ENCODE measurements at places on chromosomes 11 and 22. TPM values are rescaled to one million over a fixed set of nuclear protein-coding genes. Genes with fewer than 3 reads are reported as not detected.

- DNase-seq = no peak
These were observed 1.4 kb downstream of the LMNTD2 start for GRCh38 chr11:559020-559620.

DNA sequence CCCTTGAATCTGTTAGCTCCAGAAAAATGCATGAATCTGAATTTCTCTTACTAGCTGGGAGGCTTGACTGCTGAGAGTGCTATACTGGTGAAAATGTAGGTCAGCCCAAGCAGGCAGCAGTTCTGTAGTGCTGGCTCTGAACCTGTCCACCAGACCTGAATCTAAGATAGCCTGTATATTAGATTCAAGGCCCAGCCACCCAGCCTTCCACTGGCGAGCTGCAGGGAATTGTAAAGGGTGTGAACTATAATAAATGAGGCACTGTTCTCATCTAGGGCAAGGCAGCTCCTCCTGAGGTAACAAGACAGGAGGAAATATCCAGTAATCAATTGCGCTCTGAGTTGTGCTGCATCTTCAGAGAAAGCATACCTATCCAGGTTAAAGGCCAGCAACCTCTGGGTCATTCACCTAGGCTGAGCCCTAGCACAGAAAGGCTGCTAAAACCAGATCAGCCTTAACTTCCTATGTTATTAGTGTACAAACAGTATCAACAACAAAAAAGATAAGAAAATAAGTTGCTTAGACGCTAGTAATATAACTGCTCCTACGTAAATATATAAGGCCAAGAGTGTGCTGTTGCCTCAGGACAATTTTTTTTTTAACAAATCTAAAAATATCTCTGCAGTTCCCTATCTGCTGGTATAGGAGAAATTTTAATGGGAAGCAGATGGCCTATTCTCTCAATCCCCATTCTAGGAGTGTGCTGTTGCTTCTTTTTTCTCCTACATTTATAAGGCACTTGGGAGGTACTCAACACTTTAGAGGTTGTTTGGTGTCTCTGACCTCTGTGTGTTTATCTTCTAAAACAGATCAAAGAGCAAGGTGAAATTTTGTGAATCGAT lies 63.0 kb downstream of the RELT start:
- DNase-seq = no peak

GRCh38 chr11:128266893-128267292 lies 320.5 kb downstream of the ETS1 start:
- DNase-seq = no peak

The SYT8 gene
- not detected for total RNA-seq

DNA sequence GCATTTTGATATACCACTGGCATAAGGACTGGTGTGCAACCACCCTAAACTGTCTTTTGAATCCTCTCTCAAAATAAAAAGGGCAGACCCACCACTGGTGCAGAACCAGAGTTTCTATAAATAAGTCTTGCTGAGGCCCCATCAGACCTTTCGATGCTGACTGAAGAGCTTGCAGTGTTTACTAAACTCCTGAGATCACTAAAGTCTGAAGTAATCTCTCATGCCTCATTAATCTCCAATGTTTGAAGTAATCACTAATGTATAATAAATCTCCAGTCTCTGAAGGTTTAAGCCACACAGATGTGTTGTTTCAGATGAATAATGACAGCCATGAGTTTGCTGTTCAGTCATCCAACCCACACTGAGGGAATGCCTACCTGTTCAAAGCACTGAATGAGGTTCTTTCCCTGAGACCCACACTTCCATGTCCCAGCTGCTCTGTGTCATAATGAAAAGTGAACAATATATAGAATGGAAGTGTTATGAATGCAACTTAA lies 50.6 kb upstream of the DEUP1 start:
- DNase-seq = no peak

GRCh38 chr11:133385781-133386180 lies 146.5 kb downstream of the OPCML start:
- no peak for DNase-seq

DNA sequence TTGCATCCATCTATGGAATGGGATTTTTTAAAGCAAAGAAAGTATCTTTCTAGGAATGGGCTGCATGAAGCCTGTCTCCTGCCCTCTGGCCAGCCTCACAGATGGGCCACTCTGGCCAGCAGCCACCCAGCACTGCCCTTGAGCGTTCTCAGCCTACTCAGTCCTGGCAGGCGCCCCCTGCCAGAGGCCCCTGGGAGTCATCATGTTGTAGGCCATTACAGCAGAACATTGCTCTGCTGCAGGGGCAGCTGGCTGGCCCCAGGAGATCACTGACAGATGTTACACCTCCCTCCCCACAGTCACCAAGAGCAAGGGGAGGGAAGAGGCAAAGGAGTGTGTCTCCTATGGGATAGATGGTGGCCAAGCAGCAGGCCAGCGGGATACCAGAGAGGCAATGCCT lies 363.7 kb downstream of the NXPE2 start:
- no peak for DNase-seq

The OR51B2 gene
- total RNA-seq = not detected

All from M059J (cell line).